ENCODE measurements at places on chromosomes 5 and 9.

- no peak for DNase-seq
Observed at GRCh38 chr9:89967527-89967926, 362.7 kb downstream of the GADD45G start.

DNA sequence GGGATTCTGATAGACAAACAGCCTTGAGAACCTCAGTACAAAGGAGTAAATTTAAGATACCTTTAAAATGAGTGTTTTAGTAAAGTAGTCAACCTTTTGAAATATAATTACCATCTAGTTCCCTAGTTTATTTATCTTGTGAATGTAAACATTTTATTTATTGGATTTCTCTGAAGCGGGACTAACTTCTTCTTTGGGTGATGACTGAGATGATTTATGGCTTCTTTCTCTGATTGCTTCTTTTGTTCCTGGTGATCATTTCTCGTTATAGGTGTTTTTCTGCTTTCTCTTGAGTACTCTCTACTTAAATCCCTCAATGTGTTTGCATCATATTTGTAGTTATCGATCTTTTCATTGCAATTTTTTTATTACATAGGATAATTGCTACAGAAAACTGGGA lies 33.2 kb downstream of the PRDM6 start:
- DNase-seq = no peak

- no peak for DNase-seq
Observed at GRCh38 chr5:103258957-103259704, 568 bp downstream of the MACIR start.

DNA sequence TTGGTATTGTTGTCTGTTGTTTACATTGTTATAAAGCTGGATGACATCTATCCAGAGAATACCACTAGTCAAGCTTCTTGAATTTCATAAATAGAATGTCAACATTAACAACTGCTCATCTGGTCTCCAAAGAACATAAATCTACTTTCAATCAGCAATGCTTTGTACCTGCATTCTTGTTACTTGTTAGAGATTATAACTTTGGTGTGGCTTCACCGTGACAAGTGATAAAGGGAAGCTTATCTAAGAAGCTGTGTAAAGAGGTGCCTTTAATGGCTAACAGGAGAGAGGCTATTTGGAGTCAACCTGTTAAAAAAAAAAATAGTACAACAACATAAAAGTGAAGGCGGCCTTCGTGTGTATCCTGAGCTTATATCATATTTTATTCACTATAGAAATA lies 41.8 kb downstream of the MUSK start:
- no peak for DNase-seq

DNA sequence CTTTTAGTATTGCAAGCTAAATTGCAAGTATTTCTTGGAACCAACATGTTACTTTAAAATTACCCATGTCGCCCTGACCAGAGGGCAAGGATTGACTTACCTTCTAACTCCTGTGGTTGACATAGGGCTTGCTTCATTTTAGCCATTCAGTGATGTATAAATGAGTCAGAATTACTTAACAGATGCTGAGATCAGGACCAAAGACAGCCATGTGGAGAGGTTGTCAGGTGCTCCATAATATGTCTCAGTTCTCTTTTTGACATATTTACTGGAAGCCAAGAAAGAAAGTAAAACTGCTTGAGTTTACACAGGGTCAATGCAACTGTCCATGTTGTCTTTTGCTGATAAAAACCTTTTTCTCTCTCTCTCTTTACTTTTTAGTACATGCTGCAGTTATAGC lies 33.2 kb downstream of the F2RL2 start:
- DNase-seq = no peak

DNA sequence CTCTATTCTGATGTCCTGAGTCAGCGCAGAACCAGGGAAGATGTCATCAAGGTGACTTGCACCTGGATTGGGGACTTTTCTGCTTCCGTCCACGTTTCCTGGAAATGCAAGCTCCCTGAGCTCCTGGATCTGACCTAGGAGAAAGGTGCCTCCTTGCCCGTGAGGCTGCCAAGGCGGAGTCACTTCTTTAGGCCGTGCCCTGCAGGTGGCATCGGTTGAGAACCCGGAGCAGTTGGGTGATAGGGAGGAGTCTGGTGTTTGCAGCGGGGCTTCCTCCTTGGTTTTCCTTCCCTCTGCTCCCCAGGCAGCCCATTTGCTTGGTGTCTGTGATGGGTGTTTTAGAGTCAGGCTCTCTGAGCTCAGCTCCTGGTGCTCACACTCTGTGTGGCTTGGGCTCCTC lies 15.2 kb downstream of the NANS start:
- DNase-seq = no peak

DNA sequence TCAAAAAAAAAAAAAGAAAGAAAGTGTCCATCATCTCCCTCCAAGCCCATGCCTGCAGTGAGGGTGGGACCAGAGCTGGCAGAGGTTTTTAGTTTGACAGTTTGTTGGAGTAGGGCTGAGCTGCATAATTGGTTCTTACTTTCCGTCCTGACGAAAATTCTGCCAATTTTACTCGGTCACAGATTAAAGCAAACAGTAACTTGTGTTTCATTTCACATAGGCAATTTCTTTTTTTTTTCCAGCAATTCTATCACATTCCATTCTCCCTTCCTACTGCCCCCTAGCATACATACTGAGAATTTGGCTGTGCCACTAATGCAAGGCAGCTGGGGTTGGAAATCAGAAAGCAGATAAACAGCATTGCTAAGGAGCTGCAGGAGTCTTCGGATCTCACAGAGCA lies 132.4 kb downstream of the FRMD3 start:
- DNase-seq = no peak
